MCF 10A (cell line): ENCODE measurements at places on chromosomes 1 and 21. TPM values are rescaled to one million over a fixed set of nuclear protein-coding genes. Genes with fewer than 3 reads are reported as not detected.
A peak's percentile ranks its signal among the peaks of the same experiment; 100 is the strongest.

DNA sequence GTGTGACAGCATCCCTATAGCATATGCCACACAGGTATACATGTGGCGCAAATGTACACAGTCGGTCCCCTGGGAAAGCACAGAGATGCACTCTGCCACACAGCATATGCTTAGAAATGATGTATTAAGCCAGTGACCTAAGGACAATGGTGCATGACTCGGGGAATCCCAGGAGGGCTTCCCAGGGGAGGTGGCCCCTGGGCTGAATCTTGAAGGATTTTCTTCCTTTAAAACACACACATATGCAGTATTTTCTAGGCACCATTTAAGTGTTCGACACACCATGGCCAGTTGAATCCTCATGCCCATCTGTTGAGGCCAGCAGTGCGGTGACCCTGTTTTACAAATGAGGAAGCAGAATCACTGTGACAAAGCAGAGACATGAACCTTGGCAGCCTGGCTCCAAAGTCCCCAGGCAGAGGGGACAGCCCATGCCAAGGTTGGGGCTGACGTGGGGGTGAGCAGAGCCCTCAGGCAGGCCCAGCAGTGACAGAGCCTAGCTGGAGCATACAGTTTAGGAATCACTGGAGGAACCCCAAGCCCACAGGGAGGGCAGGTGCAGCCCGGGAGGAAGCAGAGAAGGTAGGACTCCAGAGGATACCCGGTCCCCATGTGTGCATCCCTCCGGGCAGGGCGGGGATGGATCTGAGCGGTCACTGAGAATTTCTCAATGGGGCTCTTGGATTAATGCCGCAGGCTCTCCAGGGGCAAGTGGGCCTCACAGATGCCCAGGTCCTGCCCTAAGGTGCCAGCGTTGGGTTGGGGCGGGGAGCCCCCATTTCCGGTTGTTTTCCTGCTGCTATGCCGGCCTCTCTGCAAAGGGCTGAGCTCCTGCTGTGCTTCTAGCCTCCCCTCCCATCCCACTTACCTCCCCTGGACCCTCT, 28.4 kb downstream of the WNT3A start:
- DNase-seq, result no peak

DNA sequence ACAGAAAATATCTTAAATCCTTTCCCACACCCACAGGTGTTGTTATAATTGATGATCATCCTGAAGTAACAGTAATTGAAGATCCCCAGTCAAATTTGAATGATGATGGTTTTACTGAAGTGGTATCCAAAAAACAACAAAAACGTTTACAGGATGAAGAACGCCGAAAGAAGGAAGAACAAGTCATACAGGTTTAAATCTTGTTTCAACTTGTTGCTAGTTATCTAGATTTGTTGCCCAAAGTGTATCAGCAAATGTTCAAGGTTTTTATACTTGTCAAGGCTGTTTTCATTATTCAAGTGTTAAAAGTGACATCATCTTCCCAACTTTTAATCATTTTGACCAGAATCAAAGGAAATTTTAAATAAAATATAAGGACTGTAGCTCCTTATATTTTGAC, 64.7 kb downstream of the PRRC2C start:
- no peak for DNase-seq

DNA sequence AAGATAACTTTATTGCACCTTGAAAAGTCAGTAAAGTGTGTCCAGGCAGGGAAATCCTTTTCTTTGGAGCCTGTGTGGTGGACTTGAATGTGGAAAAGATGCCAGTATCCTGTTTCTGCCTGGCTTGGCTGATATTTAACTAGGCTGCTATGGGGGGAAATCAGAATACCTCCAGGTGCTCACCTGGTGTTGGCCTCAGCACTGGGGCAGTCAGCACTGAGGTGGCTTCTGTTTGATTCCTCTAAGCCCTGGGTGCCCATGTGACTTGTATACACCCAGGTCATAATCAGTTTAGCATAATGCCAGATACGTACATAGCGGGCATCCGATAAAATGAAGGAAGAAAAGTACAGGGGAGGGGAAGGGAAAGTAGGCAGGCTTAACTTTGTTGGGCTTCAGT, 7.2 kb downstream of the PHGDH start:
- no peak for DNase-seq

S100A3 gene
- 85.7 and 90.0 TPM in 2 replicates for total RNA-seq

GRCh38 chr1:27955076-27955475, 4.7 kb upstream of the XKR8 start:
- DNase-seq, result no peak

LORICRIN gene
- total RNA-seq, result not detected in 2 replicates

CD164L2 gene
- 0.23 TPM in 1 of 2 replicates, not detected in the other for total RNA-seq

CD53 gene
- not detected in 2 replicates for total RNA-seq

COL6A2 gene
- total RNA-seq, result 0.61 and 1.9 TPM in 2 replicates

MAP1LC3C gene
- total RNA-seq, result not detected in 2 replicates

- DNase-seq, result peak; percentile 32
These were observed 198.2 kb downstream of the GREM2 start for GRCh38 chr1:240413732-240414131.

DNA sequence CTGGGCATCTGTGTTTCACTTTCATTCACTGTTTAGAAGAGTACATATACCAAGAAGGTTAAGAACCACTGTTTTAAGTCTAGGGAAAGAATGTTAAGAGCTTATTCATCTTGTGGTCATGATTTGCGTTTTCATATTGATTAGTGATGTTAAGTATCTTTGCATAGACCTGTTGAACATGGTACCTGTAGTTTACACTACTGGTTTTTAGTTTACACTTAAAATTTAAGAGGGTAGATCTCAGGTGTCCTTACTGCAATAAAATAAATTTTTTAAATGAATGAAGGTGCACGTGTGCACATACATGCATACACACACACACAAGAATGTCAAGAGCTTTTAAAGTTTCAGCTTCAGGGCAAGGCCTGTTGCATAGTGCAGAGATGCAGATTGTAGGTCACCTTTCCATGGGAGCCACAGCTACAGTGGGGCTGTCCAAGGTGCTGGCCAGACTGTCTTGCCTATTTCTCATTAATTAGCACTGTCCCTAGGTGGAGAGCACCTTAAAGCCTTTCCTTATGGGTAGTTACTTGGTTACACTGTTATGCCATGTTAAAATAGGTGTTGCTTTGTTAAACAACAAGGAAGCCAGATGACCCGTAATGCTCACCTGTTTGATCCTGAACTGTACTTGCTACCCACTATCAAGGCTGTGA, 543.0 kb upstream of the DAB1 start:
- peak; percentile 40 for DNase-seq

GRCh38 chr21:39182016-39182415, 1.2 kb downstream of the PSMG1 start:
- peak; percentile 11 for DNase-seq

ESPN gene
- total RNA-seq, result 0.68 TPM in 1 of 2 replicates, not detected in the other

DNA sequence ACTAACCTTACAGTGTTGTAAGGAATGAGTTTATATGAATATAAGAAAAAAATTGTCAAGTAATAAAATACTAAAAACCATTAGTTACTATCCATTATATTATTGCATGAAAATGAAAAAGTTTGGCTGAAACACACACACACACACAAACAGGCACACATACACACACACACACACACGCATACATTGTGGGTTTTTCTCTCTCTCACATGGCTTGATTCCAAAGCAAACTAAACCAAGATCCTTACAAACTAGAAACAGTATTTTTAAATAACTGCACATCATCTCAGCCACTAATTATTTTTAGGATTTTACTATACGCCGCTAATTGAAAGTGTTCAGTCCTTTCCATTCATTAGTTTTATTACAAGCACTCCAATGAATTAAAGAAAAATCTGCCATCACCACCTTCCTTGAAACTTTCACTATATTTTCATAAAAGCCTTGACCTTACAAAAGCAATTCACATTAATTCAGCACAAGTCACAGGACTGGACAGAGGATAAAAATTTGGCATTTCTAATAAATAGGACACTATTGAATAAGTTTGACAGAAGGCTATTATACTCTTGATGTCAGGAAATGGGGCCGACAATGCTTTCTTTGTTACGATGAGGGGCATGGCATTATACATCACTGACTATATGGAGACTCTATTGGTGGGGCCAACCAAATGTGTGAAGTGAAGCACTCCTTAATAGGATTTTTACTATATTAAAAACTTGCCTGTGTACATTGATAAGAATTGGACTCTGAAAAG, 187.0 kb upstream of the ESRRG start:
- no peak for DNase-seq

GRCh38 chr1:12028248-12028647, 8.9 kb downstream of the MIIP start:
- no peak for DNase-seq

DNA sequence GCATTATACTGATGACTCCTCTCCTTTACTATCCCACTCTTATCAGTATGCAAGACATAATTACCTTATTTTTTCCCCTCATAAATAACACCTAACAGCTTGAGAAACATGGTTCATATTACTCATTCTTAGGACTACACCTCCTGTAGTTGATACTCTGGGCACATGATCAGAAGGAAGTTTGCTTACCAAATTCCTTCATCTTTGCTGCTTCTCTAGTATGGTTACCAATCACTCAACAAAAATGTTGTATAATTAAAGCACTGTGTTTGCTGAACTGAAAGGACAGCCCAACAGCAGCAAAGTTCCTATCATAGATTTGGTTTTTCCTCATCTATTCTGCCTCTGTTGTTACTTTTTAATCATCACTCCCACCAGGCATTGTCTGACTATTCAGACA, 586.3 kb downstream of the LRRIQ3 start:
- DNase-seq, result no peak

DNA sequence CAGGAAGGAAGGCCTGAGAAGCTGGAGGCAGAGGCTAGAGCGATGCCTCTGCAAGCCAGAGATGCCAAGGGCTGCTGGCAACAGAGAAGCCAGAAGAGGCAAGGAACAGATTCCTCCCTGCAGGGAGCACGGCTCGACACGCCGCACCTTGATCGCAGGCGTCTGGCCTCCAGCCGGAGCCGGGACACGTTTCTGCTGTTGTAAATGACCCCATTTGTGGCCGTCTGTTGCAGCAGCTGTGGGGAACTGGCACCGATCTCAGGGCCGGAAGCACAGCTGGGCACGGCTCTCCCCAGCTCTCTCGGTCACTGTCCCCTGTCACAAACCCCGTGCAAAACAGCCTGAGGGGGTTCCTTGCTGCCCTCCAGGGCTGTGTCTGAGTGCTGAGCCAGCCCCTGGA, 59.6 kb downstream of the SIK1 start:
- no peak for DNase-seq

- no peak for DNase-seq
These were observed 164.5 kb upstream of the BEND5 start for GRCh38 chr1:48940962-48941732.

RAB29 gene
- 33.6 and 44.8 TPM in 2 replicates for total RNA-seq

- DNase-seq, result peak; percentile 95
These were observed 52.7 kb upstream of the CD34 start for GRCh38 chr1:207963427-207964194.

DNA sequence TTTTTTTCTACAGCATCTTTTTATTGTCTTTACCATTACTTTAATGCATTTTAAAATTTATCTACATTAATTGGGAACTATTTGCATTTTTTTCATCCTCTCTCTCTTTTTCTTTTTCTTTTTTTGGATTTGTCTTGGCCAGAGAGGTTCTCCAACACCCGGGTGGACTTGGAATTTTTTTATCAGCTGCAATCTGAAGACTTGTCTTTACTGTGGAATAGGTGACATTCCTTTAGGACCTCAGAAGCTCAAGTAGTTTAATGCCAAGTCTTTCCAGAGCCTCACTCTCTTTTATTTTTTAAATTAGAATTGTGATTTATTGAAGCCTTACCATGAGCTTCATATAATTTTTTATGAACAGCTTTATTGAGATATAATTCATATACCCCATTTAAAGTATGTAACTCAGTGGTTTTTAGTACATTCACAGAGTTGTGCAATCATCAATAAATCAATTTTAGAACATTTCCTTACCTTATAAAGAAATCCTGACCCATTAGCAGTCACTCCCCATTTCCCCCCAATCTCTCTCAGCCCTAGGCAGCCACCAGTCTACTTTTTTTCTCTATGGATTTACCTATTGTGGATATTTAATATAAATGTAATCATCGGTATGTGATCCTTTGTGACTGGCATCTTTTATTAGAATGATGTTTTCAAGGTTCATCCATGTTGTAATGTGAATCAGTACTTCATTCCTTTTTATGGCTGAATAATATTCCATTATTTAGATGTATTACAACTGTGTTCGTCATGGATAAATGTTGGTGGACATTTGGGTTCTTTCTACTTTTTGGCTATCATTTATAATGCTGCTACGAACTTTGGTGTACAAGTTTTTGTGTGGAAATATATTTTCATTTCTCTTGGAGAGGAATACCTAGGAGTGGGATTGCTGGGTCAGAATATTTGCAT, 6.2 kb downstream of the TUFT1 start:
- DNase-seq, result no peak

- no peak for DNase-seq
These were observed 405.1 kb upstream of the ADAMTS5 start for GRCh38 chr21:27371975-27372331.

GRCh38 chr1:29395736-29396437, 159.6 kb downstream of the PTPRU start:
- no peak for DNase-seq

SELL gene
- not detected in 2 replicates for total RNA-seq

CELA2B gene
- not detected in 2 replicates for total RNA-seq

SLC16A4 gene
- 9.8 and 11.0 TPM in 2 replicates for total RNA-seq
